ENCODE measurements at places on chromosomes 6 and 20.
A peak's percentile ranks its signal among the peaks of the same experiment; 100 is the strongest.

DNA sequence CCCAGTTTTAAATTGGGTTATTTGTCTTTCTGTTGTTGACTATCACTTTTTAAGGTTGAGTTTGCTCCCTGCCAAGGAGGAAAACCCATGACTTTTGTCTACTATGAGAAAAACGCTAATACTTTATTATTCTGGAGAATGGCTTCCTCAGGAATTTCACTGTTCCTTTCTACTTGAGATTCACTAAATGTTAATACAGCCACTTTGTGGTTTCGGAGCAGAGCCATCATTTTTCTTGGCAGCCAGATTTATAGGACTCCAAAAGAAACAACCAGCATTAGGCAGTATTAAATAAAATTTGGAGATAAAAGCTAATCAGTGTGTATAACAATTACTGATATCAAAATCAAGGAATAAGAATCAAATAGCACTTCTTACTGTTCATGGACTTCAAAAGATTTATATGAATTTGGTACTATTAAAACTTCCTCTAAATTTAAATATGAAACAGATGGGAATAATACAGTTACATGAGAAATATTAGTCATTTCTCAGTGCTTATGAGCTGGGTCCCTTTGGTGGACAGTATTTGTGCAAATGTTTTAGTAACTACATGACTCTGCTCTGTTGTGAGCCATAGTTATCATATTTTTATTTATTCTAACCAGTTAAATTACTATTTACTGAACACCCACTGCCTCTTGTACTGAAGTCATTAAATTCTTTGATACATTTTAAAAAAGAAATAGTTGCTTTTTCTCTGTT is 64.1 kb upstream of the FBXO30 start:
- DNase-seq = no peak

DNA sequence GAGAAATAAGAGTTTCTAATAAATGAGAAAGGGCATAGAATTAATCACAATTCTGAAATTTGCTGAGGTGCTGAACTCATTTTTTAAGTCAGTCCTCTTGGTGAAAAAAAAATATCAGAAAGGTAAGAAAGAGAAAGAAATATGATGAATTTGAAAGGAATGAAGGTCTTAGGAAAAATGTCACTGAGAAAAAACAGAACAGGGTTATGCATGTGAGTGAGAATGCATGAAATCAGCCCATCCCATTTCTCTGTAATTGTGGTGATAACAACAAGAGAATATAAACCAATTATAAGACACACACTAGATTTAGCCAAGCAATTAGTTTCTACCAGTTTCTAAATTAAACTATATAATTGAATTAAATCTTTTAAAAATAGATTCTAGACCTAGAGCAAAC is 138.9 kb downstream of the TBX18 start:
- no peak for DNase-seq

DNA sequence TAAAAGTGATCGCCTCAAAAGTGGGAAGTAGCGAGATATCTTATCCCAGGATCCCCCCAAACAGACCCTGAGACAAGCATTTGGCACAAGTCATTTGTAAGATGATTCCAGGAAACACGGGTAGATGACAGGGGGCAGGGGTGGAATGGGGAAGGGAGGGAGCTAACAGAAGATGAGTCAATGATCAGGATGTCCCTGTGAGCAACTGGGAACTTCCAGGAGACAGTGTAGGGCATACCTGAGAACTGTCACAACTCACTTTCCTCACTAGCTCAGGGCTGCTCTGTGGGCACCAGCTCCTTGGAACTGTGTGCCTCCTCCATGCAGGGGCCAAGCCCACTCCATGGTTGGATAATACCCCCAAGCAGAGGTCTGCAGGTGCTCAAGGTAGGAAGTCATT is 38.5 kb upstream of the VSX1 start:
- DNase-seq = no peak

DNA sequence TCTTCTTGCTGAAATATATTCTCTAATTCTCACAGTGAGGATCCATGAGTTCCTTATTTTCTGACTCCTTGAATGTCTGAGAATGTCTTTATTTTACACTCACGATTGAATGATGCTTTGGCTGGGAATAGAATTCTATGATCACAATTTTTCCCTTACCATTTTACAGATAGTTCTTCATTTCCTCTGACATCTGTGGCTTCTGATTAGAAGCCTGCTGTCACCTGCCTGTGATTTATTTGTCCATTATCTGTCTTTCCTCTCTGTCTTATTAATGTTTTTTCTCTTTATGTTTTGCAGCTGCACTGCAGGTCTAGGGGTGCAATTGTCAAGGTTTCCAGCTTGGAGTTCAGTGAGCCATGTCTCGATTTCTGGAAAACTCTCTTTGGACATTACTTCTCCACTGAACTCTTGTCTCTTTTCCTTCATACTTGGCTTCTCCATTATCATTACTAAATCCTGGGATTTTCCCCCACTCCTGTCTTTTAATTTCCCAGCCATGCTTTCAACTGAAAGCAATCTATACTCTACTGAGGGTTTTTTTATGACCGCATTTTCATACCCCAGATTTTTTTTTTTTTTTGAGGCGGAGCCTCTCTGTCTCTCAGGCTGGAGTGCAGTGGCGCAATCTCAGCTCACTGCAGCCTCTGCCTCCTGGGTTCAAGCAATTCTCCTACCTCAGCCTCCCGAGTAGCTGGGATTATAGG is 121.2 kb upstream of the PRND start:
- DNase-seq = no peak

DNA sequence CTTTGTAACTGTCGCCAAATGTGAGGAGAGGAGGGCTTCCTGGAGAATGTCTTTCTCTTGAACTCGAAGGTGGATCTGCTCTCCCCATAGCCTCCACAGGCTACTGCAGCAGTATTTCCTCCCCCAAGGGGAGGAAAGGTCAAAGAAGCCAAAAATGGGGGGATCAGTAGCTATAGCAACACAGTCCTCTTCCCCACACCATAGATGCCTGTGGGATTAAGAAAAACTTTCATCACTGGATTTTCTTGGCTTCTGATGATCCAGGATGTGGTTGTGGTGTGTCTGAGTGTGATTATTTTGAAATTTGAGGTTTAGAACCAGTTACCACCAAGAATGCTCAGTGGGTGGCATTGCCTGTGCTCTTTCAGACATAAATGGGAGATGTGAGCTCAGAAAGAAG is 140.1 kb upstream of the SPACA1 start:
- DNase-seq = no peak

GRCh38 chr6:142968601-142969000 is 23.6 kb upstream of the HIVEP2 start:
- no peak for DNase-seq

DNA sequence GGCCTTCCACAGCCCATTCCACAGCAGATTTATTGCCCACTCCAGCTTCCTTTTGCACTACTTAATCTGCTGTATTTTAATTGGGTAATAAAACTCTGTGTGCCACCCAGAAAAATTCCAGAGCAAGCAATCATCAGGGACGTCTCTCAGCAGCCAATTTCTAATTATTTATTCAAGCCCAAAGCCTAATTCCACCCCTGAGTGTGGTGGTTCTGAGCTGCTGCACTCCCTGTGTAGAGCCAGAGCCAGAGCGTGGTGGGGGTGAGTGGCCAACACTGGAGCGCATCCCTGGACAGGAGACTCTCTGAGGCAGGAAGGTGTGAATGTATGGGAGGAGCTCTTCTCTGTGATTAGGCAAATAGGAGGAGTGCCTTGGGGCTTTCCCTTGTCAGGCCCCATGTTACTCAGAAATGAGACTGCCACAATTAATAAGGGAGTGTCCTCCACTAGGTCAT is 66.1 kb downstream of the CD24 start:
- no peak for DNase-seq

DNA sequence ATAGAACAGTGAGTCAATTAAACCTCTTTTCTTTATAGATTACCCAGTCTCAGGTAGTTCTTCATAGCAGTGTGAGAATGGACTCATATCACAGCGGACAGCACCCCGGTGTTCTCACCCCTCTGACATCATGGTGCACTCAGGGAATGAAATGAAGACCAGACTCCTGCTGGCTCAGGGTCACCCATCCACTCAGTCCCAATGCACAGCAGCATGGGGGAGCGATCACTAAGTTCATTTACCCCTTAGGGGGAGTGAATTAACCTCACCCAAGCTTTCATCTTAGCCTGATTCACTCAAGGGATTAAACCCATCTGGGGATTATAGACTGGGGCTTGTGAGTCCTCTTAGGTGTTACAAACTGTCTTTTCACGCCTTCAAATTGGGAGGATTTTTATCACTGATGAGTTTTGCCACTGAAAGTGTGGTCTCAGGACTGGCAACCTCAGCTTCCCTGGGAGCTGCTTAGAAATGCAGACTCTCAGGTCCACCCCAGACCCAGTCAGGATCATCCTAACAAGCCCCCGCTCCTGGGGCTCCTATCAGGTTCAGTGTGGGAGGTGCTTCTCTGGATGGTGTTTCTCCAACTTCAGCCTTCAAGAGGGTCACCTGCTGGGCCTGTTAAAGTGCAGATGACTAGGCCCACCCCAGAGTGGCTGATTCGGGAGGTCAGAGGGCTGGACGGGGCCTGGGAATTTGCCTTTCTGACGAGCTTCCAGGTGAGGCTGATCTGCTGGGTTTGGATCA is 44.3 kb upstream of the FRMD1 start:
- DNase-seq = no peak

- DNase-seq = peak; percentile 47
These were observed 81.2 kb downstream of the EZR start for GRCh38 chr6:158737710-158738615.

DNA sequence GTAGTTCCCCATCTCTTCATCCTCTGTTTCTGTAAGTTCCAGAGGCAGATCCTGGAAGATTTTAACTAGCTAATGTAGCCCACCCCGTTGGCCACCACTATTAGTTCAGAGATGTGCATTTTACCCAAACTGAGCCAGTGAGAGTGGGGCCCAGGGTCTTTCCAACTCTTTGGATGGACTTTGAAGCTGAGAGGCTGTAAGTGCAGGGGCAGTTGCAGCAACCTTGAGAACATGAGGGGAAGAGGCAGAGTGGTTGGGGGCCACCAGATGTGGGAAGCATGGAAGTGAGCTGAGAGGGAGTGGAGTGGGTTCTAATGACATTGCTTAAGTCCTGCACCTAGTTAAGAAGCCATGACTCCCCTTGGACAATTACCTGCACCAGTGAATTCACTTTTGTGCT is 72.2 kb downstream of the CDH26 start:
- DNase-seq = no peak

DNA sequence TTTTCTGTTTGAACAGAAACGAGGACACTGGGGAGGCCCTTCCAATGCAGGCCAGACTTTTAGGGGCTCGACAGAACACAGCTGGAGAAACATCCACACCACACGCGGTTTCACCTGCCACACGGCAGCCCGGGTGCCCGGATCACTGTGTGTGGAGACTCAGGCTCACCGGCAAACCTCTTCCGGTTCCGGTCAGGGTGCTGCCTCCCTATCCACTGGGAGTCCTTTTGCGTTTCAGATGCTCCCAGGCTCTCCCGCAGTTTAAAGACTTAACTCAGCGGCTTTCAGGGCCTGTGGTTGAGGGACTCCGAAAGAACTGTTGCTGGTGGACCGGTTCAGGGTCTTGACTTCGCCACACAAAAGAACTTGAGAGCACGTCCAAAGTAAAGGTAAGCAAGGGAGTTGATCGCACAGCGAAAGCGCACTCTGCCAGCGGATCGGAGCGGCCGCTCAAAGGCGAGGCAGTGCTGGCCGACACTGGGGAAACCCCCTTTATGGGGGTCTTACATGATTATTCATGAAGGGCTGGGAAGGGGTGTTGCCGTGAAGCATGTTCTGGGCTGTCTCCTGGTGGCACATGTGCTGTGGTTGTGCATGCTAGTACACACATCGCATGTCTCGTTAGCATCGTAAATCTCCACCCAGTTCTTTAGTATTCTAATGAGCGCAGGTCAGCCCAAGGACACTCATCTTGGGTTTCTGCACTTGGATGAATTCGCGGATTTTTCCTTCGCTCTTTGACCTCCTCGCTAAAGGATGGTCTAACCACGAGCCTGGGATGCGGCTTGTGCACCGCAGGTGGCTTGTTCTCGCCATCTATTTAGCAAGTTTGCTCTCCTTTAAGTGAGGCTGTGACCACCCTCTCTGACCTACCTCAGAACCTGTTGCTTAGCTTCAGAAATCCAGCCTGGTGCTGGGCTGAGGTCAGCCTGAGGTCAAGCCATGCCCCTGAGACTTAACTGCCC is 180.3 kb downstream of the CDH26 start:
- peak; percentile 79 for DNase-seq

- no peak for DNase-seq
These were observed 23.5 kb upstream of the HTR1E start for GRCh38 chr6:86913795-86914194.

- peak; percentile 32 for DNase-seq
These were observed 172.1 kb upstream of the GGTLC1 start for GRCh38 chr20:24160563-24161281.

- DNase-seq = no peak
These were observed 122.9 kb downstream of the CLIC5 start for GRCh38 chr6:45892696-45893245.

- DNase-seq = no peak
These were observed 314.7 kb upstream of the NOX3 start for GRCh38 chr6:155770313-155770712.

- no peak for DNase-seq
These were observed 59.3 kb downstream of the MAN1A1 start for GRCh38 chr6:119290306-119290705.

DNA sequence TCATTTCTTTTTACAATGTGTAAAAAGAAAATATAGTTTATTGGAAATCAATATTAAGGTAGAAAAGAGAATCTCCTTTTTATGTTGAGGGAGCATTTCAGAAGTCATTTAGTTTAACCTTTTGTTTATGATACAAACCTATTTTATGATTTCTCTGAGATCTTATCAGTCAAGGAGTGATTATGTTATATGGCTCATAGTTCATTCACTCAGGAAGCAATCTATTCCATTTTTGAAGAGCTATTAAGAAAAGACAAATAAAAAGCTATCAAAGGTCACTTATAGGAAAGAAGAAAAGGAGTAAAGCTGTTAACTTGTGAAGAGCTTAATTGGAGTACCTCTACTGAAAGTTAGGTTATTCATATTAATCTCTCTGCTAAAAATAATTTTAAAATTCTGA is 526.6 kb upstream of the JAG1 start:
- no peak for DNase-seq

DNA sequence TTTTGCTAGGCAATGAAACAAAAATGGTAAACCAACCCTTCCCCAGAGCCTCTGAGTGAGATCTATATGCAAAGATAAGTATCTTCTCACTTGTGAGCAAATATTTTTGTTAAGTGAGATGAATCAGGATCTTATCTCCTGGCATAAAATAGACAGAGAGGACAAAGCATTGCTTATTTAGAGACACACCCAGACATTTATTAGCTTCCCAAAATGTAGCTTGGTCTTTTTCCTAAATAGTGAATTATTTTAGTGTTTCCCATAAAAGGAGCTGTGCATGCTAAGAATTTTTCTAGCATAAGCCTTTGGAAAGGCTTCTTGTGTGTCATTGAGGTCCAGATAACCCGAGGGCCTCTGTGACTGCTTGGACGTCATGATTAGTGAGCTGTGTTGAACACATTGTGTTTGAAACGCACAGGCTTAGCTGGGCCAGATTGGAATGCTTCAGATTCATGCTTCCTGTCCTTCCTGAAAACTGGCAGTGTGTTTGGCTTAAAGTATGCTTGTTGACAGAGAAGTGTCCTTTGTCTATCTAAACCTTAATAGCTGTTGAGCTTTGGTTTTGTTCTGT is 16.5 kb downstream of the MTHFD1L start:
- no peak for DNase-seq

Measured in hematopoietic multipotent progenitor cell treated with erythropoietin and hydrocortisone succinate and interleukin-3 and kit ligand, for 8 days (in vitro differentiated cells).